ENCODE measurements at places on chromosomes 2 and 18. TPM values are rescaled to one million over a fixed set of nuclear protein-coding genes. Genes with fewer than 3 reads are reported as not detected.
A peak's percentile ranks its signal among the peaks of the same experiment; 100 is the strongest.

DNA sequence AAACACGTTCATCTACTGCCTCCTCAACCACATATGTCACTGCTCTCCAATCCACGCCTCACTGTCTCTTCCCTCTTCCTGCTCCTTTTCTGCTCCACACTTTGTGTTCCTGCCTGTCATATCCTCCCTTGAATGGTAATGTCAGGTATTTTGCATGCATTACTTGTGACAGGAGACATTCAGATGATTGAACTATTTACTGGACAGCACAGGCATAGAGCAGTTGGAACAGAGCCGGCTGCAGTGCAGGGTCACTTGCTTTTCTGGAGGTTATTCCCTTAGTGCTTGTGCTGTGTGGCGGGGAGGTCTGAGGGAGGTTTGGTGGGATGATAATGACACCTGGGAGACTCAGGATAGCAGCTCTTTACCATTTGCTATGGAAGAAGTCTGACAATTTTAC is 93.8 kb downstream of the LTBP1 start:
- no peak for DNase-seq

GRCh38 chr2:173159791-173160463 is 84.3 kb downstream of the MAP3K20 start:
- no peak for DNase-seq

- DNase-seq, result no peak
Observed at GRCh38 chr2:180715044-180715443, 265.4 kb upstream of the UBE2E3 start.

DNA sequence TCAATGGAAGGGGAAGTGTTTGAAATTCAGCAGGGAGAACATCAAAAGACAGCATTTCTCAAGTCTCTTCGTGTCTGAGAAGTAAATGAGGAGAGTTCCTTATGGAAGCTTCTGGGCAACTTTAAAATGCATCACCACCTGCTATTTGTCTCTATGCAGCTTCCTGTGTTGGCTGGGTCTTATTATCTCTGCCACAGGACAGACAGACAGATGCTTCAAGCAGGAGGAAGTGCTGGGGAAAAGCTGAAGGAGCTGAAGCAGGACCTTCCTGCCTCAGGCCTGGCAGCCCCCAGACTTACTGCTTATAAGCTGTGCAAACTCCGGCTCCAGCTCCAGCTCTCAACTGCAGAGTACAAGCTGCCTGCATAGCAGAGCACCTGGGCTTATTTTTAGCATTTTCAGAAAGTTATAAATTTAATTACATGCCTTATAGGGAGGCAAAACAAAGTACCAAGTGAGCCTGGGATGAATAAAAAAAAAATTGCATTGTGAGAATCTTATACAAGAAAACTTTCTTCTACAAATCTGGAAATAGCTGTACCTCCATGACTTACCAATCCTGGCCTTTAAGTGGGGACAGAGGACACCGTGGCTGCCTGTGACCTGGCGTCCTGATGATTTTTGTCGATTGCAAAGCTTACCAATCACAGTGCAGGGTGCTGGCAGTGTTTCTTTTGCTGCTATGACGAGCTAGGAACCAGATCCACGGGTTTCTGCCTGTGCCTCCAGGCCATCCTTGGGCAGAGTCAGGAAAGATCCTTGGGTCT is 206.3 kb downstream of the SEPTIN10 start:
- no peak for DNase-seq

GRCh38 chr2:216194013-216194412 is 84.9 kb downstream of the XRCC5 start:
- no peak for DNase-seq

DNA sequence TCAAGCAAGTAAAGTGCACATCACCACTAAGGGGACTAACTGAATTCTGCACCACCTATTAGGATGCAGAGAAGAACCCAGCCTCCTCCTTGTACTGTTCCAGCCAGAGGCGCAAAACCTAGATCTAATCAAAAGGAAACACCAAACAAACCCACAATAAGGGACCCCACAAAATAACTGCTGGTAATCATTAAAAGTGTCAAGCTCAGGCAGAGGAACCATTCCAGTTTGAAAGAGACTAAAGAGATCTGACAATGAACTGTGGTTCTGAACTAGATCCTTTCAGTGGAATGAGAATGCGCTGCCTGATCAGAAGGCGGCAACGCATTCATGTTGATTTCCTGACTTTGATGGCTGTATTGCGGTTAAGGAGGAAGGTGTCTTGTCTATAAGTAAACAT is 16.8 kb downstream of the HDLBP start:
- peak; percentile 36 for DNase-seq

GRCh38 chr18:3930126-3931012 is 480.4 kb downstream of the TGIF1 start:
- no peak for DNase-seq

DNA sequence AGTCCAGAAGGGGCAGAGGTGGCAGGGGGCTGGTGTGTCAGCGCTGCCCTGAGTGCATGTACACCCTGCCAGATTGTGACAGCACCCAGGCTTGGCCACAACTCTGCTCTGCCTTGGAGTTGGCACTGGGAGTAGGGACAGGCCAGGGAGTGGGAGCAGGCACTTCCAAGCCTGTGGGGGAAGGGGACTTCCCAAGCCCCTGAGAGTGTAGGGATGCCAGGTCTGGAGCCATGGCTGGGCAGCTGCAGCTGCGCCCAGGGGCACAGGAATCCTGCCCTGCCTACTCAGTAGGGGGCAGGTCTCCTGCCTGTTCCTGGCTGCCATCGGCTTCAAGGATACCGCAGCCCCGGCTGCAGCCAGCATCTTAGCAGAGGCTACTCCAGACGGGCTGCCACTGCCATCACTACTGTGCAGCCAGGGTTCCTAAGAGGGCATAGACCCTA is 109.4 kb downstream of the CALCRL start:
- no peak for DNase-seq

GRCh38 chr2:41446266-41446665 is 601.6 kb upstream of the PKDCC start:
- no peak for DNase-seq

GRCh38 chr2:67260343-67261277 is 136.5 kb upstream of the ETAA1 start:
- DNase-seq, result no peak

DNA sequence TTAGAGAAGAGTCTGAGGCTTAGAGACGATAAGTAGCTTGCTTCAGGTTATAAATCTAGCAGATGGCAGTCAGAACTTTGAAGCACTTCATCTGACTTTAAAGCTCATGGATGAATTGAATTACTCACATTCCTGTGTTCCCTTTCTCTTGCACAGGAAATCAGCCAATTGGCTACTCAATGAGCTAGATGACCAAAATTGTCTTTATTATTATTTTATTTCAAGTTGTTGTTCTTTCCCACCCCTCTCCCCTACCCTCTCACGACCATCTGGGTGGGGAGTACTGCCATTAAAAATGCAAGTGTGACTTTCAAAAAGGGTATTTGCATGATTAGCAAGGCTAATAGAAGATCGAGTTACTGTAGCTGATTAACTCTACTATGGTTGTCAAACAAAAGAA is 491.1 kb downstream of the NR4A2 start:
- DNase-seq, result no peak

- DNase-seq, result peak; percentile 33
Observed at GRCh38 chr2:203534621-203535077, 452 bp downstream of the RAPH1 start.

GRCh38 chr2:223681125-223681524 is 79.0 kb upstream of the SCG2 start:
- DNase-seq, result no peak

- DNase-seq, result no peak
Observed at GRCh38 chr18:68713131-68713530, 1.8 kb downstream of the TMX3 start.

GRCh38 chr2:118644190-118644589 is 203.3 kb downstream of the EN1 start:
- no peak for DNase-seq

GRCh38 chr2:219116776-219117646 is 43.6 kb downstream of the NHEJ1 start:
- no peak for DNase-seq

GRCh38 chr18:55252901-55253300 is 293.6 kb upstream of the CCDC68 start:
- no peak for DNase-seq

Gene C2orf72
- 0.18 TPM for total RNA-seq

Gene POLR1A
- total RNA-seq, result 60.3 TPM

Gene HOXD12
- total RNA-seq, result not detected

Gene ASAP2
- total RNA-seq, result 0.15 TPM

Gene E2F6
- 14.7 TPM for total RNA-seq

Gene XRCC5
- 612 TPM for total RNA-seq

Gene CSRNP3
- not detected for total RNA-seq
